Endothelial cell of umbilical vein (primary cell): ENCODE measurements at places on chromosomes 7 and 10.

GRCh38 chr7:30278376-30278775, 6.0 kb upstream of the ZNRF2 start:
- DNase-seq = no peak

GRCh38 chr7:30285067-30285535, 704 bp downstream of the ZNRF2 start:
- no peak for DNase-seq

DNA sequence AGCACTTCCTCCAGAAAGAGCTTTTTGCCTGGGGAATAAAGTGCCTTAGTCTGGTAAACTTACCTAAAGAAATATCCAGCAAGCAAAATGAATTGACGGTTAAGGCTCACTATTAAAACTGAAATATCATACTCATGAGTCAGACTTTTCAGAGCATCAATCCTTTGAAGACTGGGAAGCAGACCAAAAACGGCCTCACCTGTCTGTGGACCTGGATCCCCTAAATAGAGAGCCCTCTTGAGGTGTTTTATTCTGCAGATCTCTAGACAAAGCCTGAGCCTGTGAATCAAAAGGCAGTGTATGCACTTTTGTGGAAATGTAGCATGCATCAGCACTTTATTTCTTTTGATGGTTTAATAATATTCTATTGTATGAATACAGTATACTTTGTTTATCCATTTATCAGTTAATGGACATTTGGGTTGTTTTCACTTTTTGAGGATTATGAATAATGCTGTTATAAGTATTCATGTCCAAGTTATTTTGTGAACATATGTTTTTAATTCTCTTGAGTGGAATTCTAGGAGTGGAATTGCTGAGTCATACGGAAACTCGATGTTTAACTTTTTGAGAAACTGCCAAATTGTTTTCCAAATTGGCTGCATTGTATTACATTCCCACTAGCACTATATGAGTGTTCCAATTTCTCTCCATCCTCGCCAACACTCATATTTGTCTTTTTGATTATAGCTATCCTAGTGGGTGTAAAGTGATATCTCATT, 449.0 kb upstream of the IGFBP3 start:
- DNase-seq = peak; percentile 90

DNA sequence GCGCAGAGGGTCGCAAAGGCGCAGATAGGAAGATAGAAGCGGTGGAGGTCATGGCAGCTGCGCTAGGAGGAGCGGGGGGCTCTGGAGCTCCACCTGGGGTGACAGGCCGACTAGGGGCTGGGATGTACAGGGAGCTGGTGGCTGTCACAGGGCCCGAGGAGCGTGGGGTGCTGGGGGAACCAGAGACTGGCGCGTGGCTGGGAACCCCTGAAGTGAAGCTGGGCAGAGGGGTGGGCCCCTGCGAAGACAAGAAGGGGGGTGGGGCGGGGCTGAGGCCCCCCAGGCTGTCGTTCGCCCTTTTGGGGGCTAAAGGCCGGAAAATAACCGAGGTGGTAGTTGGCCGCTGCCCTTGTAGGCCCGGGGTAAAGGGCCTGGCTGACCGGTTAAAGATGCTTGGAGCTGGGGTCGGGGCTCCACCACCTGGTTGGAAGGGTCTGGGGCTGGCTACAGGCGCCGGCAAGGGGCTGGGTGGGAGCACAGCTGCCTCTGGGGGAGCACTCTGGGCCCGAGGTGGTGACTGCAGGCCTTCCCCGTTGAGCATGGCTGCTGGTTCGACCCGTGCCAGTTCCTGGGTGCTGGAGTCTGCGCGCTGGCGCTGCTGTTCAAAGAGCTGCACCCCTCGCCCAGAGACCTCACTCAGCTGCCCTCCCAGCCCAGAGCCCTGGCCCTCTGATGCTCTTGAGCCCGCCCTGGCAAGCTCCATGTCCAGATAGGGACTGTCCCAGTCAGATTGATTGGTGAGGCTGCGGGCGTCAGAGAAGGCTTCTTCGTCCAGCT, 6.8 kb upstream of the MYOZ1 start:
- DNase-seq = no peak

DNA sequence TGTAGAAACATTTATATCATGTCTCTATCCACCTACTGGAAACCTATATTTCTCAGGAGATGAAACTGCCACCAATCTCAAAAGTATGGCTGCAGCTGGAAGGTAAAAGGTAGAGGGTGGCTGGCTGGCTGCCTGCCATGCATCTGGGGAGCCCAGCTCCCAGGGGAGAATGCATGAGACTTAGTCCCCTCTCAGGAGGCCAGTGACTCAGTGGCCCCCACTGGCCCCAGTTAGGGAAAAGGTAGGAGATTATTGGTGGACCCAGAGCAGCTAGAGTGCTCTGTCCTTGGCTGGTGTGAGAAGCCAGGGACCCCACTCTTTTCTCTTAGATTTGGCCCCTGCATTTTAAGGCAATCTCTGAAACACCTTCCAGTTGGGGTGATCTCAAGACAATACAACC, 6.8 kb upstream of the NKX2-3 start:
- DNase-seq = no peak

DNA sequence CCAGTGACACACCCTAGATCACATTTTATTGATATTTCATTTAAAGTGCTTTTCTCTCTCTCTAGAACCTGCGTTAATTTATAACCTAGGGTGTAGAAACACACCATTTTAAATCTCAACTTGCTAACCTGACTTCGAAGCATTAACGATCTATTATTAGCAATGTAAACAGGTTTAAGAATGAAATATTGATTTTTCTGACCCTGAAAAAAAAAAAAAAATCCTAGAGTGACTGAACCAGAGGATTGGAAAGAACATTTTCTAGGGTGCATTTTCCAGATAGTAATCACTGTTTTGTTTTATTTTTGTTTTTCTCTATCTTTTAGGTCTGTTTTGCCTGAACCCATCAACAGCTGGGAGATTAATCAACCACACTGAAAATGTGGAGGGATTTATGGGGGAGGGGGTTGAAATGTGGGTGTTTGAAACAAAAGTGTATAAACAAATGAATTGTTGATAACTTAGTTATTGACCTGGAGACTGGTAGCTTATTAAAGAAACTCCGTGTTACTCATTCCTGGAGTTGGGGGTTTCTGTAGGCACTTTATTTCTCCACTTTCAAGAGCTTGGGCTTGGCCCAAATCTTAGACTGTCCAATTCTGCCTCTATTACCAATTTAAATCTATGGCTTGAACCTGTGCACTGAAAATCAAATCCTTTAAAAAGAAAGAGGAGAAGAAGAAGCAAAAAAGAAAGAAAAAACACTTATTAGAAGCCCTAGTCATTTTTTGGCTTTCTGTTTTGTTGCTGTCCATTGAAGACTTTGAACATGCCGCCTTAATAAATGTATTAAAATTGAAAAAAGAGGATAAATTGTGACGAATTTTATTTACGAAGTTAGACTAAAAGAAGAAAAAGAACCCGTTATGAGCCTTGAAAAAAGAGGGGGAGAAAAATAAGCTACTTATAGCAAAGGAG, 2.8 kb downstream of the HOXA2 start:
- peak; percentile 52 for DNase-seq

- DNase-seq = no peak
These were observed 32.0 kb downstream of the C10orf90 start for GRCh38 chr10:126638542-126638941.

DNA sequence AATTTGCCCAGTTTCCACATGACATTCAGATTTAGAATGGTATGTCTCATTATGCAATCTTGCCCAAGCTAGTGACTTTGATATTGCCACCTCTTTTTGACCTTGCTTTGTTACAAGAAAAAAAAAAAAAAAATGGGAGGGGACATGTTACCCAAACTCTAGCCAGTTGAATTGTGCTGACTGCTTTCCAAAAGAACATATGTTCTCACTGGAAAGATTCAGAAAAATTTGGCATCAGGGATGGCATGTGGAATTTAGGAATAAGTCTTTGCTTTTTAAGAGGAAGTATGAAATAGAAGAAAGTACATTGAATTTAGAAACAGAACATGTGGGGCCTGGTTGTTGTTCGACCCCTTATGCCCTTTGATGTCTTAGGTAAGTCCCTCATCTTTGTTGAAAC, 846.8 kb downstream of the NRG3 start:
- DNase-seq = no peak

DNA sequence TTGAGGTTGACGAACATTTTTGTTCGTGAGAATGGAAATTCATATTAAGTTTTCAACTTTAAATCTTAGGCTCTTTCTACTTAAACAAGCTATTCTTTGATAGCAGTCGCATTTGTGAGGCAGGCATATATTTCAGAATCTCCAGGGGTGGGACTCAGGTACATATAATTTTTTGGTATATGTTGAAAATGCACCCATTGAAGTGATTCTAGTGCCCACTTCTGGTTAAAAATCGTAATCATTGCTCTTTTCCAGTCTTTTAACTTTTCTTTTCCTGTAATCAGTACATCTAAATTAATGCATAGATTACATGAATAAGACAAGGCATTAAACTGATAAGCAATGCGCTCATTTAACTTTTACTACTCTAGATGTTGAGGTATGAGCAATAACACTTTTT, 67.8 kb downstream of the ZNRF2 start:
- no peak for DNase-seq

DNA sequence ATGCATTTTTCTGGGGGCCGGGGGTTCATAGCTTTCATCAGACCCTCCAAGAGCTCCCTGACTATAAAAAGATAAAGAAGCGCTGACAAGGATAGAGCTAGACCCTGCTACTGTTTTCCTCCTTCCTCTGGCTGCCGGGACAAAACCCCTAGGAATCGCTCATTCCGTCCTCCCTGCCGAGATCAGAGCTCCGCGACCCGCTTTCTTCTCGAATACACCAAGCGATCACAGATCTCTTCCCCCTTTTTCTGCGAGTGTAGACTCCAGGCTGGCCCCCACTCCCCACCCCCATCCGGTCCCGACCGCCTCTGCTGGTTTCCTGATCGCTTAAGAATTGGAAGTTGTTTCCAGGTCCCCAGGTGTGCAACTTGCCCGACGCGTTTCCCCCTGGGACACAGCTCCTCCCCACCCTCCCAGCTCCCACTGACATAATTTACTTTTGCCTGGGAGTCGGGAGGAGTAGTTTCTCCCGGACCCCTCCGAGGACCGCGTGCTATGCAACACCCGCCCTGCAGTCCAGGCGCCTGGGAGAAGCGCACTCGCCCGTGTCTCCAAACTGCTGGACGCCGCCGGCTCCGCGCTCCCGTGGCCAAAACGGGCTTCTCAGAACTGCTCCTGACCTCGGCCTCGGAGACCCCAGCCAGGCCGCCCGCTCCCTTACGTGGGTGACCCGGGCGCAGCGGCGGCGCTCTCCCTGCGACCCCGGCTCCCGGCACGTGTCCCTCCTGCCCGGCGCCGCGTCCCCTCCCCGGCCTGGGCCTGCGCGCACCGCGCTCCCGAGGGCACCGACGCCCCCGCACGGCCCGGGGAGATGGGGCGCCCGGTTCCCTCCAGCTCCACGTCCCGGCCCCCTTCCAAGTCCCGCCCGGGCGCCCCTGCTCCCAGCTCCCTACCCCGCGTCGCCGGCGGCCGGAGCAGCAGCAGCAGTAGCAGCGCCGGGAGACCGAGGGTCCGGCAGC, 552 bp downstream of the IL15RA start:
- DNase-seq = peak; percentile 65

DNA sequence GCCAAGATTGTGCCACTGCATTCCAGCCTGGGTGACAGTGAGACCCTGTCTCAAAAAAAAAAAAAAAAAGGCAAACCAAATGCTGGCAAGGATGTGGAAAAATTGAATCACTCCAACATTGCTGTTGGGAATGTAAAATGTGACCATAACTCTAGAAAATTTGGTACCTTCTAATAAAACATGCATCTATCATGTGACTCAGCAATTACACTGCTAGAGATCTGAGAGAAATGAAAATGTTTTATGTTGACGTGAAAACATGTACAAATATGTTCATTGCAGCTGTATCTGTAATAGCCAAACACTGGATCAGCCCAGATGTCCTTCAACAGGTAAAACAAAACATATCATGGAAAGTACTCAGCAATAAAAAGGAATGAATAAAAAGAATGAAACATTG, 30.8 kb upstream of the SAR1A start:
- DNase-seq = no peak

GRCh38 chr10:30834153-30834552, 197.5 kb downstream of the ZNF438 start:
- DNase-seq = no peak

- DNase-seq = no peak
These were observed 1.0 kb downstream of the CRPPA start for GRCh38 chr7:16420329-16420648.

DNA sequence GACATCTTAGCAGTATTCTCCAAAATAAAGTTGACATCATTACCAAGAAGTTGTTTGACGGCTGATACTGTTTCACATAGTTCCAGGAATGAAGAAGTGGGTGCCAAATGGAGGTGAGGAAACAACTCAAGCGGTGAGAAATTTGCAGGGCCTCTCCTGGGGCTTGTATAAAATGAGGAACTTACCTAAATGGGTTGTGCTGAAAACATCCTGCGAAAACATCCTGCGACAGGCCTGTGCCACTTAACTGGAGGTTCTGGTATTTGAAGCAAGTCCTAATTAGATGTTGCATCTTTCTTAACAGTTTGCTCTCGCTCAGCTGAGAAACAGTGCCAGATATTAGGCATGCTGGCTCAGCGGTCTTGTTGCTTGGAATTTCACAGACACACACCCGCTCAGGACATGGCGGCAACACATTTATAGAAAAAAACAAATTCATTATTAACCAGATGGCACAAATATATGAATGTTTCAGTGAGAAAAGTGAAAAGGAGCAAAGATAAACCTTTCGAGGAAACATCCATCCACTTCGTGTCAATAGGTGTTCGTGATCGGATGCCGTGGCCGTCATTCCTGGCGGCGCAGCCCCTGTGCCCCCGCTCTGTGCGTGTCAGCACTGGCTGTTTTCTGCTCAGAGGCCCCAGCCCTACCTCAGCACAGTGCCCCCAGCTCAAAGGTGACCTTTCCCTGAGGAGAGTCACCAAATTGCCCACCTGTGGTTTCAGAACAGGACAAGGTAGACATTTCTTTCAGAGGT, 48.1 kb downstream of the CDC123 start:
- no peak for DNase-seq

- no peak for DNase-seq
These were observed 23.2 kb downstream of the PILRA start for GRCh38 chr7:100396421-100396982.

DNA sequence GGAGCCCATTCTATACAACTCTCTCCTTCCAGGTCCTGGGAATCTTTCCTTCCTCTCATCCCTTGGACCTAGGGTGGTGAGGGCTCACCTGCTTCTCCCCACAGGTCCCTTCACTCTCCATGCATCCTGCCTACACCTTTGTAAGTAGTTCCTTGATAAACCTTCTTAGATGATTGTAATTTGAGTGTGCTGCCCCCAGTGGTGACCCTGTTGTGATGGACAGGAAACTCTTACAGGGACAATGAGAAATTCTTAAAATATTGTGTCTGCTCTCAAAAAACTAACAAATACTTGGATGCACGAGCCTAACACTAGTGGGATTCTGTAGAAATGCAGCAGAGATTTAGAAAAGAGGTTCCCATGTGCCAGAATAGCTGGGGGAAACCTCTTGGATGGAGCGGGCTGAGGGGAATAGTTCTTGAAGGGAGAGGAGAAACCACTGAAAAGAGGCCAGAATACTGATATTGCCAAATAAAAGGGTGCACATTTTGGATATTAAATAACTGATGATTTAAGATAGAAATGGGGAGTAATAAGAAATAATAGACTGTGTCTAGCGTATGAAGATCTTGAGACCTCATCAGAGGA, 6.7 kb upstream of the PAXIP1 start:
- DNase-seq = peak; percentile 22
